Left renal cortex interstitium (tissue), 4 donors: ENCODE measurements at places on chromosomes 7 and 10. TPM values are rescaled to one million over a fixed set of nuclear protein-coding genes. Genes with fewer than 3 reads are reported as not detected.

- DNase-seq, result no peak
These were observed 5.2 kb downstream of the IDI2 start for GRCh38 chr10:1020460-1020859.

- no peak for DNase-seq
These were observed 18.9 kb upstream of the SEMA3D start for GRCh38 chr7:85205754-85206153.

DNA sequence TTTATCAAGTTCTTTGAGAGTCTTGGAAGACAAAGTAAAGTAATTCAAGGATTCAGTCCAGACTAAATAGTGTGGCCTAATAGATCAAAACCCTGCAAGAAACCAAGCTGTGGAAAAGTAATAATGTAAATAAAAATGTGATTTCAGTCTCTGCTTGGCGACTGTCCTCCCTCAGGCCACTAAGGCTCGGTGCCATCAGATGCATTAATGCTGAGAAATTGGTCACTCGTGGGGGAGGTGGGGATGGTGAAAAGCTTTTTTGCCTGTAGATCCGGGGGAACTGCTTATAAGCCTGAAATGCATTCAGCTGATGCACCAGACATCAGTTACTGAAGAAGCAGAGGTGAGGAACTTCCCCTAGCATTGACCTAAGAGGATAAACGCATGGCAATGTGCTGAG lies 182.6 kb upstream of the TBX20 start:
- DNase-seq, result no peak

PPP1R3C gene
- 40.4 TPM for polyA plus RNA-seq

LLCFC1 gene
- polyA plus RNA-seq, result 1.2 TPM

DNA sequence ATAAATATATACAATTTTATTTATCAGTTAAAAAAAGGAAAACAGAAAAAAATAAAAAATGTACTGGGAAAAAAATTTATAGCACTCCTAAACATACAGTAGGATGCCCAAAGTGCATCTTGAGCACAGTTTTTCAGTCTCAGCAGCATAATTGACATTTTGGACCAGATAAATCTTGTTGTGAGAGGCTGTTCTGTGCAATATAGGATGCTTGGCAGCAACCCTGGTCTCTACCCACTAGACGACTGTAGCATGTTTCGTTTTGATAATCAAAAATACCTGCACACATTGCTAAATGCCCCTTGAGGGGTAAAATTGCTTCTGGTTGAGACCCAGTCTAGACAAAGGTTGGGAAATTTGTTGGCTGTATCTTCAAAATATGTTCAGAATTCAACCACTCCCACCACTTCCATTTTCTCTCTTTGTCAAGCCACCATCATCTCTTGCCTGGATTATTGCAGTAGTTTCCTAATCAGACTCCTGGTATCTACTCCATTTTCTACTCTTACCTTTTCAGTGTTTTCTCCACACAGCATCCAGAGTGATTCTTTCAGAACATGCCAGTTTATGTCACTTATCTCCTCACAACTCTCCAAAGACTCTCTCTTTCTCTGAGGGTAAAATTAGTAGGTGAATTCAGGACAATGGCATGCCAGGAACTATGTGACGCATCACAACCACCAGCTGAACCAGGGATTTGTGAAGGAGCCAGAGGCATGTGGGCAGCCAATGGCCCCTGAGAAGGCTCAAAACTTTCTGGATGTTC lies 91.4 kb downstream of the GPR85 start:
- no peak for DNase-seq

DNA sequence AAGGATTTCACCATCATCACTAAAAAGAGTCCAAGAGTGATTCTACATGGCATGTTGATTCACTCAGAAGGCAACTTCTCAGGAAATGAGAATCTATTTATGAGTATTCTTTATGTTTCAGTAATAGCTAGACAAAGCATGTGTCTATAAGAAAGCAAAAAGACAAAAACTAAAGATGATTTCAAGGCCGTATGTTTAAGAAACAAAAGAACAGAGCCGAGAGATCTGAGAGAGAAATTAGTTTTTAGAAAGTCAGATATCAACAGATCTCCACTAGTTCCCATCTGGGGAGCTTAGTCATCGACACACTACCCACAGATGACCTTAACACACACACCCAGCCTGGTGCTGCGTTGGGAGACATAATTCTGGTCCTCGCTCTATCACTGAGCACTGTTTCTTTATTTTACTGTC lies 21.0 kb downstream of the PIP4K2A start:
- no peak for DNase-seq

ITGB8 gene
- 37.0 TPM for polyA plus RNA-seq

PIK3CG gene
- 2.2 TPM for polyA plus RNA-seq

DNA sequence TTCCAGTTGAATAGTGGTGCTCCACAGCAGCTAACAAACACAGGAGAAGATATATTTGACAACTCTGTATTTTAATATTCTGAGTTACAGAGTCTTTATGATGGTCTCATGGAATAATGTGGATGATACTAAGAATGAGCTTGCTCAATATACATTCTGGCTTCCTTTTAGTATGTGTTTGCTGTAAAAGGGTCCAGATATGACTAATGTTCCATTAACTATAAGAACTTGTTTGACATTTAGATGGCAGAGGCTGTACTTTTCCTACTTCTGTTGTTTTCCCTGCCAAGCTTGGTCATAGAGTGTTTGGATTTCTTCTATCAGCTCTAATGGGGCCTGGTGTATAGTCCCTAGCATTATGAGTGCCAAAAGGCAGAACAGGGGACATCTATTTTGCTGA lies 61.5 kb upstream of the GPR22 start:
- DNase-seq, result no peak

DNA sequence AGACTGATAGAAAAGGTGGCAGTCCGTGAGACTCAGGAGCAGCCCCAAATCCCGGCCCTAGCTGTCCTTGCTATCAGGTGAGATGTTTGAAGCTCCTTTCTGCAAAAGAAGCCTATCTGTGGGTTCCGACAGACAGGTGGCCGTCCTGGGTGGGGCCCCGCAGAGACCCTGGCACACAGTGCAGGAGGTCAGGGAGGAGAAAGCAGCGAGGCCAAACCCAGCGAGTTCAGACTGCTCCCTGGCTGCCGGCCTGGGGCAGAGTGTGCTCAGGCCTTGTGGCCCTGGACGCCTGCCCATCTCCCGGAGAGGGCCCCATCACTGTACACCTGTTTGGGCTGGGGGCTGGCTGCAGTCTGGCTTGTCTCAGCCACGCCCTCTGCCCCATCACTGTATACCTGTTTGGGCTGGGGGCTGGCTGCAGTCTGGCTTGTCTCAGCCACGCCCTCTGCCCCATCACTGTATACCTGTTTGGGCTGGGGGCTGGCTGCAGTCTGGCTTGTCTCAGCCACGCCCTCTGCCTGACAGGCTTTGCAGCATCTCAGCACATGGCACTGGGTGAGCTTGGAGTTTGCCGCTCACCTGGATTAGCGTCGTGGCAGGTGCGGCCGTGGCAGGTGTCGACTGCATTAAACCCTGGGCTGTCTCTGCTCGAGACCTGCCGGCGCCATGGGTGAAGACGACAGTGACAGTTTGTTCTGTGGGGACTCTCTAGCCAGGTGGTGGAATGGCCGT lies 11.8 kb upstream of the PRKAR1B start:
- DNase-seq, result no peak

DNA sequence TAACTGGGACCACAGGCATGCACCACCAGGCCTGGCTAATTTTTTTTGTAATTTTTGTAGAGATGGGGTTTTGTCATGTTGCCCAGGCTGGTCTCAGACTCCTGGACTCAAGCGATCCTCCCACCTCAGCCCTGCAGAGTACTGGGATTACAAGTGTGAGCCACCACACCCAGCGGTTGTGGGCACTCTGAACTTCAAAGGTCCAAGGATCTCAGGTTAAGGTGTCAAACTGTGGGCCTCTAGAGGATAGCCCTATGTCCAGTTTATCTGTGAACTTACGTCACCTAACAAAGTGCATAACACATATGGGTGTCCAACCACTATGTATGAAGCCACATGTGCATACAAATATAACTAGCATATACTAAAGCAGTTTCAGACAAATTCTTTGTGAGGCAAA lies 3.2 kb upstream of the IL2RA start:
- DNase-seq, result no peak
